ENCODE measurements at places on chromosomes 6 and 20.
A peak's percentile ranks its signal among the peaks of the same experiment; 100 is the strongest.

DNA sequence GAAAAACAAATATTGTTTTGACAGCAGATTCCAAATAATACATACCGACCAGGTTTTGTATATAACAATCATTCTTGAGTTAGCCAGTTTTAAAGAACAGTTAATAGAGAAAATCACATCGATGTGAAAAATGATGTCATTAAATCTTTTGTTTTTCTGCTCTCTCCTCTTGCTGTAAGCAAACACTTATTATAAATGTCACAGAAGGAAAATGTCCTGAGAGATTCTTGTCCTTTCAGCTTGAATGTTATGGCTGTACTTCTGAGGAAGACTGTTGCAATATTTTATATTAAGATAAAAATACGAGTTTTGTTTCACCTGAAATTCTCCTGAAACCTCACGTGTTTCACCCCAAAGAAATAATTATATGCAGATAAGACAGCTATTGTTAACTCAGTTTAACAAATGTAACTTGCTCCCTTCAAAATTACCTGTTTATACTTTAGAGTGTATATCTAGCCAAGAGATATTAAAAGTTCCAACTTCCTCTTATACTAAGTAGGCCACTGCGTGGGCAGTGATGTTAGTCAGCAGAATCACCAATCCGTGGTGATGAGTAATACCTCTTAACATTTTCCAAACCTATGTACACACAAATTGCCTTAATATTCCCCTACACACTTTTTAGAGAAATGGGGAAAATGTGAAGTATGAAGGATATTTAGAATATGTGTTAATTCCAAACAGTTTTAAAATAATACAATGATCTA, 1111.4 kb upstream of the CITED2 start:
- DNase-seq: no peak

- DNase-seq: no peak
Measured at GRCh38 chr6:102300350-102300749, 906.8 kb downstream of the GRIK2 start.

- no peak for DNase-seq
Measured at GRCh38 chr6:84282550-84282949, 55.1 kb upstream of the CEP162 start.

DNA sequence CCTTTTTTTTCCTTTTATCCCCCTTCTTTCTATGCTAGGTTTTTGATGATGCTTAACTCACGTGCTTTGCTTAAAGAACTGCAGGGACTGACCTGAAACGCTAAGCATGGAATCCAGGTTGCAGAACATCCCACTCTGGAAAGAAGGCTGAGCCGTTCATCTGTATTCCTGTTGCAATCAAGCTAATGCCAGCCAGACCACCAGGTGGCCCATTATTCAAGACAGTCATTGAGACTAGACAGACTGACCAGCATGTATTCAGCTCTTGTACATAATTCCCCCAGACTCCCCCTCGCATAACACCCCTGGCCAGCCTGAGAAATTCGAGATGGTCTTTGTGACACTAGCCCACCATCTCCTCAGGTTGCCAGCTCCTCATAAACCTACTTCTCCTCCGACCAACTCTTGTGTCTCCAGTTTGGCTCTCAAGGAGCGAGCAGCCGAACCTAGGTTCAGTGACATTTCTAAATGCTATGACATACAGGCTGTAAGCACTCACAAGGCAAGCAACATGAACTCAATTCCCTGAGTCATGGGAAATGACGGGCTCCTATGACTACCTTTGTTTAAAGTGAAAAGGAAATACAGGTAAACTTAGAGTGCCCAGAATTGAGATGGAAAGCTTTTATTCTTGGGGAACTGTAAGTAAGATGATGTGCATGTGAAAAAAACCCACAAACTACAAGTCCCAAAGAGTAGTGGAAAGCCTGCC, 309.3 kb upstream of the CDYL start:
- DNase-seq: peak; percentile 2

- DNase-seq: peak; percentile 87
Measured at GRCh38 chr20:59182401-59183044, 18.9 kb downstream of the ZNF831 start.

DNA sequence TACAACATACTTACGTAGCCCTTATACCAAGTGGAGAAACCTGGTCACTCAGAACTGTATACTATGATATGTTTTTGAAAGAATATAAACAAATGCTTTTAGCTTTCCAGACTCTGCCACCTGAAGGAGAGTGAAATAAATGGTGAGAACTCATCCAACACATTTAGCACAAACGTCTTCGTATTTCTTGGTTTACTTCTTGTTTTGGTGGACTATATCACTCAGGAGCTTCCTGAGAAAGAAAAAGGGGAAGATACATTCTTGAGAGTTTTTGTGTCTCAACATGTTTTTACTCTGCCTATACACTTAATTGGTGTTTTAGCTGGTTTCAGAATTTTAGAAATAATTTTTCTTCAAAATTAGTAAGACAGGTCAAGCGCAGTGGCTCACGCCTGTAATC, 19.4 kb upstream of the CTAGE9 start:
- DNase-seq: no peak

GRCh38 chr6:158863646-158864045, 44.5 kb upstream of the EZR start:
- DNase-seq: no peak

DNA sequence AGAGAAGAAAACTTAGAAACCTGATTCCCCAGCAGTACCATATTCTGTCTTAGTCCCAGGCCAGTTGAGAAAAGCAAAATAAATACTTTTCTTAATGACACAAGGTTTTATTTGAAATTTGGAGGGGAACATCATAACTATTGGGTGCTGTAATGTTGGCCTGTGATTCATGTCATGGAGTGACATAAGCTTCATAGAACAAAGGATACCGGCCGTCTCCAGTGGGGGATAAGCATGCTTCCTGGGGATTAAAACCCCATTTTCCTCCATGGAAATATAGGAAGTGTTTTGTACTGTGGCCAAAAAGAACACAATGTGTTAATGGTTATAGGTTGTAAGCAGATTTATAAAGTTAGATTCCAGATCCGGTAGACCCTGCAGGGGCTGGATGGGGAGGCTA, 18.0 kb downstream of the MTHFD1L start:
- DNase-seq: no peak

DNA sequence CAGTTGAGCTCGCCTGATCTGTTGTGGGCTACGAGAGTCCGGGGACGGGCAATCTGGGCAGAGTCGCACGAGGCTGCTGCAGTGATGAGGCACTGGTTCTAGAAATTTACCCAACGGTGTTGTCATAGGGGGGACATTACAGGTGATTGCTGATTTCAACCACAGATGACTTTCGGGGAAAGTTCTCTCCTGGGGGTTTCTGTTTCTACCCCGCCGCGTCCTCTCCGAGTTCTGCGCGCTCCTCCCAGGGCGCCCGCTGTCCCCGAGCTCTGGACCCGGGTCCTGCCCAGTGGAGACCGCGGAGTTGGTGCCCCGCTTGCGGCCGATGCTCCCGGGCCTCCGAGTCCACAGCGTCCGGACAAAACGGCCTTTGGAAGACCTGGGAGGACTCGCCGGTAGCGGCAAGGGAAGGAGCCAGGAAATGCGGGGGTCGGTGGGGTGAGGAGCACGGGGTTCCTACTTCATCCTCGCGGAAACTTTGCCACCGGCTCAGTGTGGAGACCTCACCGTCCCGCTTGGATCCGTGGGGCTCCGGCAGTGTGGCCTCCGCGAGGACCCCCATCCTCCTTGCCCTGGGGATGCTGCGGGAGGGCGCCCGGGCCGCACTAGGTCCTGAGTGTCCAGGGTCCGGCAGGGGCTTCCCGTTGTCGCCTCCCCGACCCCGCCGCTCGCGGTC, 12.3 kb upstream of the RAET1L start:
- DNase-seq: no peak

DNA sequence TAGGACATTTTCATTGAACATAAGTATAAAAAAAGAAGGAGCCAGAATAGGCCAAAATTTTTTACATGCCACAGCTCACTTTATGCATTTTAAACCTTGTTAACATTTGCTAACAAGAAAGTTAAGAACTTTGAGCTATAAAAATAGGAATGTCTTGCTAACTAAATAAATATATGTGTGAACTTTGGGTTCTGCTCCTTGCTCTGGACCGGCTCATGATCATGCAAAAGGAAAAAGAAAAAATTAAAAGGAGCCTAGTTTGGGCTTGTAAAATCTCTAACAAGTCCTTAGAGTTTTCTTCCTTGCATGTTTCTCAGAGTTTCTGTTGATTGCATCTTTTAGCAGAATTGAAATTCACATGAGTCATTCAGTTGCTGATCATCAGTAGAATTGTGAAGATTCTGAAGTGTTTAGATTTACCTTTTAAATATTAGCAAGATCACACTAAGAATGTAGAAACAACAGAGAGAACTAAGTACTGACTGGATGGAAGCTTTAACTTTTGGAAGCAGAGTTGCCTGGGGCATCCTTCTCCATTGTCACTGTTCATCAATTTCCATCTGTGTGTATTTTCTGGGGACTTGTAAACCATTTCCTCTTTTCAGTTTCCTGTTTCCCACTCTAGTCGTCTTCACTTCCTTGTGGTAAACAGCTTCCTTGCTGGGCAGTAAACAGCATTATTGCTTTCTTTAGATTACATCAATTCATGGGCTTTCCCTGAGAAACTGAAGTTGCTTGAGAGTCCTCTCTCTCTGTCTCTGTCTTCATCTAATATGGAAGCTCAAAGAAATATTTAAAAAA, 458.4 kb upstream of the BTBD3 start:
- peak; percentile 1 for DNase-seq

- no peak for DNase-seq
Measured at GRCh38 chr6:105193647-105194046, 13.8 kb upstream of the POPDC3 start.

DNA sequence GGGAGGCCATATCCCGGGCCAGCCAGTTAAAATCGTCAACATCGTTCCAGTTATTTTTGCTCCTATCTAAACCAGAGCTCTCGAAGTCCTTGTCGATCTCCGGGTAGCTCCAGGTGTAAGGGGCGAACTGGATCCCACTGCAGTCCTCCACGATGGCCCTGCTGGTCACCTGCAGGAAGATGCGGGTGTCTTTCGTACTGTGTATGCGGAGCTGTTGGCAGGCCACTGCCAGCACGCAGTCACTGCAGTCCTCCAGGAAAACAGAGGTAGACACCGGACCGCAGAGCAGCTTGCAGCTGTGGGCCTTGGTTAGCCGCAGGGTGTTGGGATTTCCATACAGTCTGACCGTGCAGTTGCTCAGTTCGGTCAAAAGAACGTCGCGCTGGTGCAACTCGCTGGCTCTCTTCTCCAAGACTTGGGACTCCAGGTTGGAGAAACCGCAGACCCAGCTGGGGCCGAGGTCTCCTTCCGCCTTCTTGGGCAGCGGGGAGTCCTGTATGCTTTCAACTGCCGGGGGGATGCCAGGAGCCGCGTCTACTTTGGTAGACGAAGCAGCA, 742 bp downstream of the TBCC start:
- peak; percentile 51 for DNase-seq

DNA sequence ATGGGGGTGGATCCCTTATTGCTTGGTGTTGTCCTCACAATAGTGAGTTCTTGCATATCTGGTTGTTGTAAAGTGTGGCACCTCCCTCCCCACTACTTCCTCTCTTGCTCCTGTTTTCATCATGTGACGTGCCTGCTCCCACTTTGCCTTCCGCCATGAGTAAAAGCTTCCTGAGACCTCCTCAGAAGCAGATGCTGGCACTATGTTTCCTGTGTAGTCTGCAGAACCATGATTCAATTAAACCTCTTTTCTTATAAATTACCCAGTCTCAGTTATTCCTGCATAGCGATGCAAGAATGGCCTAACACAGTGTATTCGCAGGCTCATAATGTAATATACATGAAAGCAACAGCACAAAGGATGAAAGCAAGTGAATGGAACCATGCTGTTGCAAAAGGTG, 28.4 kb upstream of the ANKRD60 start:
- no peak for DNase-seq

DNA sequence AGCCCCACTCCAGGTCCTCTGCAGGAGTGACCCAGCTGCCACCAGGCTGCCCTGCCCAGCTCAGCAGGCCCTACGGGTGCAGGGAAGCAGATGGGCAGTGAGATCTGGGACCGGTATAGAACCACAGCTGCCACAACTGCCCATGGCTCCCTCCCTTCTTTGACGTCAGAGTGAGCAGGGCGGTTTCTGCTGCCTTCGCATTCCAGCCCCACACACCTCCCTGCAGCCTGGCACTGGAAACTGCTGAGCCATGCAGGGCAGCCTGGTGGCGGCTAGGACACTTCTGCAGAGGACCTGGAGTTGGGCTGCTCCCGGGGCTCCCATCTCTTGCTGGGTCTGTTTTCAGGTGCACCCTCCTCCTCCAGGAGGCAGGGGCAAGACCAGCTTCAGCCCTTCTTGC, 101.6 kb upstream of the CD93 start:
- DNase-seq: no peak

DNA sequence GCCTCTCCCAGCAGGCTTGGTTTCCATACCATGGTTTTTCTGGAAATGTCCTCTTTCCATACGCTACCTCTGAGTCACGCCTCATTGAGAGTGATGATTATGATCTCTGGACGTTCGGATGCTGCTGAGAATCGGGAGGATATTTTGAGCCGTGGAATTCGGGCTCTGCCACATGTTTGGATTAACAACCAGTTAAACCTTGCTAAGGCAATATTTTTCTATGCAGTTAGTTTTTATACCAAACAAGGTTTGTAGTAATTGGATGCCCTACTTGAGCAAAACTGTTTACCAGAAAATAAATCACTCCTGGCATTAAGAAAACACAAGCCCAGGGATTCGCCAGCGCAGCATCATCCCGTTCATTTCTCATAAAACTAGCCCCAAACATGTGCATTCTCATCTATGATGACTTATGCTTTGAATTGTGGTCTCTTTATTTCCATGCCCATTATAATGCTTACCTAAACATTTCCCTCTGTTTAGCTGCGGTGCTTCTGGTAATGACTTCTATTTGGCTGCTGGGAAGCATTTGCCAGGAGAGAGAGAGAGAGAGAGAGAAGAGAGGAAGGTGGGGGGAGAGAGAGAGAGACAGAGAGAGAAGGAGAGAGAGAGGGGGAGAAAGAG, 198.9 kb downstream of the CLIC5 start:
- DNase-seq: no peak

DNA sequence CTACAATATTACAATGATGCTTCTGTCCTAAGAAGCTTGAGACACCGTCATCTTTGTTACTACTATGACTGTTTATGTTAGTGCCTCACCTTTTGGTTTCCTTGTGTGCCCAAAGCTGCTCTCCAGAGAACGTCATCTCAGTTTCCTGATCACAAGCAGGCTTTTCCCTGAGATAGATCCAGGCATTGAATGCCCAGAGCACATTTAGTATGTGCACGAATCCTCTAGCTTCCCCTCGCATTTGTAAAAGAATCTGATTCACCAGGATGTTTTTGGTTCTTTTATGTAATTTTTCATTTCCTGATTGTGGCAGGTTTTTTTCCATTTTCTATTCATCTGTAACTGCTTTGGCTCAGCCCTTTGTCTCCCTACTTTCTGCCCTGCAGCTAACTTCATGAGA, 100.2 kb upstream of the TMEM181 start:
- no peak for DNase-seq
